NCI-H2107 (cell line): ENCODE measurements at places on chromosomes 11 and 22.

- DNase-seq = no peak
Observed at GRCh38 chr11:128878455-128878854, 11.4 kb upstream of the KCNJ1 start.

- no peak for DNase-seq
Observed at GRCh38 chr11:111555255-111555654, 14.7 kb downstream of the LAYN start.

DNA sequence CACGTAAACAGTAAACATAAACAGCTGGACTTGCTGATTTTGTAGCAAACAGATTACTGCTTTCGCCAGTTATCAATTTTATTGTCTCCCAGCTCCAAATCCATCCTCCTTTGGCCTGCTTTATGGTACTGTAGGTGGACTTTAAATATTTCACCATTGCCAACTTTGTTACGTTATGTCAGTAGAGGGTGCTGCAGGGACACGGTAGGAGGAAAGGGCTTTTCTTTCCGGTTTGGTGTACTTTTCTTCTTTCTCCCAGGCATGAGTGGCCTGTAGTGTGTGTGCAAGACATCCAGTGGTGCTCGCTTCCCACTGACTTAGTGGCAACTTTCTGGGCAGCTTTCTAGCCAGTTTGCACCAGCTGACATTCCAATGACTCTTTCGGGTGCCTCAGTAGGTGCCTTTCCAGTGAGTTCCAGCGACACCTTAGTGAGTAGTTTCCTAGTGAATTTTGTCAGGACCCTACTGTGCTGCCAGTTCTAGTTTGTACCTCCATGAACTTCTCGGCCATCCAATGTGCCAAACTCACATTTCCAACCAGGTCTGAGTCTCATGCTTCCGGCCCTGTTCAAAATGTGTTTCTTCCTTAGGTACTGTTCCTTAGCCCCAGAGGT is 267.6 kb upstream of the TENM4 start:
- DNase-seq = no peak

DNA sequence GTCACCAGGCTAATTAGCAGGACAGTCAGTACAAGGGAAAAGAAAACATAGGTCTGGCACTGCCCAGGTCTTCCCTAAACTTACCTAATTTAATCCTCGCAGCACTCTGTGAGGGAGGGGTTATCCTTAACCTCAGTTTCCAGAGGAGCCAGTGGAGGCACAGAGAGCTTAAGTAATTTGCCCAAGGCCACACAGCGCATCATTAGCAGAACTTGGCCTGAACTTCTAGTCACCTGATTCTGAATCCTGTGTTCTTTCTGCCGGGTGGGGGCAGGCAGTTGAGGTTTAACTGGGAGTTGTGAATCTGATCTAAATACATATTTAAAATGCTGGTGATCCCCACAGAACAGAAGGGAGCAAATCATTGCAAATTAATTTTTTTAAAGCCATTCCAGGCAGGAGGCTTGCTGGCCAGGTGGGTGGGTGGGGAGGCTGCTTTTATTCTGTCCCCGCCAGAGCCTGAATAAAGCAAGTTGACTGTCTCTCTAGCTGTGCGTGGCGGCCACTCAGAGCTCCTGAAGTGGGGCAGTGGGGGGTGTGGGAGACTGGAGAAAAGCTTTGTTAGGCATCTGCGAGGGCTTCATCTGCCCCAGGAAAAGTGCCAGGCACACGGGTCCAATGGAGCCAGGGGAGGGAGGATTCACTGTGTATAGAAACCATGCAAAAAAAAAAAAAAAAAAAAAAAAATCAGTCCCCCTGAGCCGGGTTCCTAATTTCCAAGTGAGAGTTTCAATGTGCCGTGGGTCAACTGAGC is 66.1 kb downstream of the NFAM1 start:
- DNase-seq = no peak

- no peak for DNase-seq
Observed at GRCh38 chr11:103110391-103110790, 1.2 kb downstream of the DYNC2H1 start.

GRCh38 chr11:103637295-103637694 is 399.1 kb upstream of the DDI1 start:
- DNase-seq = no peak

- DNase-seq = no peak
Observed at GRCh38 chr11:36361901-36362391, 65.9 kb downstream of the PRR5L start.

GRCh38 chr11:63557570-63557969 is 5.6 kb downstream of the PLAAT2 start:
- no peak for DNase-seq

GRCh38 chr11:86151174-86152005 is 82.5 kb upstream of the PICALM start:
- DNase-seq = no peak

DNA sequence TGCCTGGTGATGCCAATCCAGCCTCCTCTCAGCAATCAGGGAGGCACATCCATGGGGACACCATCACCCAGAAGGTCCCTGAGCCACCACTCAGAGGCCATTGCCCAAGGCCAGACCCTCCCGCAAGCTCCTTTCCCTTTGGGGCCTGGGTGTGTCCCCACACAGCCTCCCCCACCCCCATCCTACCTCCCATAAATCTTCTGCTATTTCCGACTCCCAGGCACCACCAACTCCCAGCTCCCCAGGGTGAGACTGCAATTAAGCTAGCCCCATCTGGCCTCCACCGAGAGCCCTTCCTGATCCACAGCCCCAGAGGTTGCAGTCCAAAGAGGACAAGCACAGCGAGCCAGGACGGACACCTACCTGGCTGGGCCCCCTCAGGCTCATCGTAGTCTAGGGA is 6.3 kb downstream of the ARHGAP1 start:
- no peak for DNase-seq

DNA sequence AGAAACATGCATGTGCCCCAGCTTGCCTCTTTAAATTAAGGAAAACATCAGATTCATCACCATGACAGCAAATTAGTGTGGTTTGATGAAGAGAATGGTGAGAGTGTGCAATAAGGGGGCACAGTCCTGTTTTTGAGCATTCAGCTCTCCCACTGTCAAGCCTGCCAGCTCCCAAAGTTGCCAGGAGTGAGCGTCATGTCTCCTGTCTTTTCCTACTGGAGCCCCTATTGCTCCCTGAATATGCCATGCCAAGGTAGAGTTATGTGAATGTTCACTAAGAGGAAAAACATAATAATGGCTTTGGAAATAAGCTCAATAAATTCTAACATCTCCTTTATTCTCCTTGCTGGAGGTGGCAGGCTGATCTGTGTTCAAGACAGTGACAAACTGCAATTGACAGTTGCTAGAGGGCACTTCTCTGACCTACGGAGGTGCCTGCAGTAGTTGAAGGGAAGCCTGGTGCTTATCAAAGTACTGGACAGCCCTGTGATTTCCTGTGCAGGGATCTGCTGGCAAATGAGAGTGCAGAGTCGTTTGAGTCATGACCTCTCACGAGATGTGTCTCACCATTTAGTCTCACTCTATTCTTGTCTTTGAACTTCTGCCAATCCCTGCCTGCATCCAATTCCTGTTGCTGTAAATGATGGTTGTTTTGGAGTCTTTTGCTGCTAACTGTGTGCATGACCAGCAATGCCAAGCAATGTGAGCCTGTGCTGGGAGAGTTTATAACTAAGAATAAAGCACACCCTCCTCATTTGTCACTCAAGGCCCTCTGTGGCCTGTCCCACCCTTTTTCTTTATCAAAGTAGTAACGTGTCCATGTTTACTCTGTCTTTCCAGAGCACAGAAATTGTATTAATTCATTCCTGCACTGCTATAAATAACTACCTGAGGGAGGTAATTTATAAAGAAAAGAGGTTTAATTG is 34.8 kb downstream of the MRGPRX2 start:
- no peak for DNase-seq

DNA sequence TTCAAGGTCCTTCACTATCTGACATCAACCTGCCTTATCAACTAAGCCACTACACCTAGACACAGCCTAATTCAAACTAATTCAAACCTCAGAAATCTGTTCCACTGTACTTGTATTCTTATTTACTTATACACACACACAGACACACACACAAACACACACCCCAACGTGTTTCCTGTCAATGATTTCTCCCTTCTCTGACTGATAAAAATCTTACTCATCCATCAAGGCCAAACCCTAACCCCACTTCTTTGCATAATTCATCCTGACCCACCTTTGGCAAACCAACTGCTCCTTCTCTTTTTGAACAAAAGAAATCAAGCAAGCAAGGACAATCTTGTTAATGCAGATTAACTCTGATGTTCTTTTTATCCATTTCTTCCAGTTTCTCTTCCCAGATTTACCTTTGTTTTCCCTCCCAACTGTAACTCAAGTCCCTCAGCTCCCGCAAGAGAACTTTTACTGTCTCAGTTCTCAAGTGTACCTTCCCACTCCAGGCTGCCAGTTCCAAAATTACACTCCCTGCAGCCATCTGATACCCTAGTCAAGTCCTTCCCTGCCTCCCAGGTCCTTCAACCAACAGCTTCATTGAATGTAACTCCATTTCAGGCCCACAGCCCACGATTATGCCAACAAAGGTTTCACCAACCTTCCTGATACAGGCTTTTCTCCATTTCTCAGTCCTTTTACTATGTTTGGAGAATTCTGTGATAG is 78.3 kb downstream of the PAK1 start:
- peak; percentile 8 for DNase-seq

DNA sequence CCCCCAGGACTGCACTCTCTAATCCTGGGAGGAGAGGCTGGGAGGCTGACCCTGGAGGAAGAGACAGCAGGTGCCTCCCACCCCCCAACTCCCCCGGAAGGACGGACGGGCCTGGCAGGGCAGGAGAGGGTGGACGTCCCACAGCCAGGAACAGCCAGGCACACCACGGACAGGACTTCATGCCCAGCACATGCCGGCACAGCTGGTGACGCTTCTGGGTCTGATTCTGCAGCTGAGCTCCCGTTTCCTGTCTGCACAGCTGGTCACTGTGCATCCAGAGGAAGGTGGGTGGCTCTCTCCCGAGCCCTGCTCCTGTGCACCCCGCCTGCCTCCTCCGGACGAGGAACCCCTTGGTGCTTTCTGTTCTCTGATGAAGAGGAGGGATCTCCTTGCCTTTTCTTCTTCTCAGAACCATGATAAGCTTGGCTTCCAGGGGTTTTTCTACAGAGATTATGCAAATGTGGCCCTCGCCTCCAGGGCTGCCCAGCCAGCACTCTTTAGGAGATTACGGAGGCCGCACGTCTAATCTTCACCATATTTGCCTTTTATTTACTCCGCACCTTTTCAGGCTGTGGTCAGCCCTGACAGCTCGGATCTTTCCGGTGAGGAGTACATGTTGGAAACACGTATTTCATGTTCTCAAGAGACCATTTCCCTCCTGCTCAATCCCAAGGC is 1295.8 kb downstream of the BRD1 start:
- no peak for DNase-seq

DNA sequence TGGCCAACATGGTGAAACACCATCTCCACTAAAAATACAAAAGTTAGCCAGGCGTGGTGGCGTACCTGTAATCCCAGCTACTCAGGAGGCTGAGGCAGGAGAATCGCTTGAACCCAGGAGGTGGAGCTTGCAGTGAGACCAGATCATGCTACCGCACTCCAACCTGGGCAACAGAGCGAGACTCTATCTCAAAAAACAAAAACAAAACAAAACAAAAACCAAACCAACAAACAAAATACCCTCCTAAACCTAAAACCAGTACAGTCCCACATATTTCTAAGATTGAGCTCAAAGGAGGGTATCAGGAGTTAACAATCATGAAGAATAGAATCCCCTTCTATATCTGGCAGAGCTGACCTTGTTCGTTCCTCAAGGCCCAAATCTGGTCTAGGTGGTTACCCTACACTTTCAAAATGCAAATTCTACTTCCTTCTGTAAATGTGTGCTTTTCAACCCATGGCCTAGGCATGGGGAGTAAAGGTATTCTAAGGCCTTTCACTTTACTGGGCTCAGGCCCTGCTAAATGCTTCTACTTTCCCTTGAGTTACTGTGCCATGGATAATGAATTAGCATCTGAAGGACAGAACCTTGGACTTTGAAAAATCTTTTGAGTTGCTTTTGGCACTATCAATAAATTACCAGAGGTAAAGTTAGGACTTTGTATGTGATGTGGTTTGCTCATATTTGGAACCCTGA is 10.4 kb upstream of the PPP2R1B start:
- no peak for DNase-seq

- DNase-seq = no peak
Observed at GRCh38 chr22:23715806-23716375, 25.1 kb downstream of the RGL4 start.

GRCh38 chr22:27554106-27554811 is 247.3 kb downstream of the MN1 start:
- no peak for DNase-seq

- no peak for DNase-seq
Observed at GRCh38 chr11:3855808-3856491, 486 bp downstream of the STIM1 start.

GRCh38 chr22:25069758-25070481 is 117.4 kb downstream of the KIAA1671 start:
- no peak for DNase-seq

DNA sequence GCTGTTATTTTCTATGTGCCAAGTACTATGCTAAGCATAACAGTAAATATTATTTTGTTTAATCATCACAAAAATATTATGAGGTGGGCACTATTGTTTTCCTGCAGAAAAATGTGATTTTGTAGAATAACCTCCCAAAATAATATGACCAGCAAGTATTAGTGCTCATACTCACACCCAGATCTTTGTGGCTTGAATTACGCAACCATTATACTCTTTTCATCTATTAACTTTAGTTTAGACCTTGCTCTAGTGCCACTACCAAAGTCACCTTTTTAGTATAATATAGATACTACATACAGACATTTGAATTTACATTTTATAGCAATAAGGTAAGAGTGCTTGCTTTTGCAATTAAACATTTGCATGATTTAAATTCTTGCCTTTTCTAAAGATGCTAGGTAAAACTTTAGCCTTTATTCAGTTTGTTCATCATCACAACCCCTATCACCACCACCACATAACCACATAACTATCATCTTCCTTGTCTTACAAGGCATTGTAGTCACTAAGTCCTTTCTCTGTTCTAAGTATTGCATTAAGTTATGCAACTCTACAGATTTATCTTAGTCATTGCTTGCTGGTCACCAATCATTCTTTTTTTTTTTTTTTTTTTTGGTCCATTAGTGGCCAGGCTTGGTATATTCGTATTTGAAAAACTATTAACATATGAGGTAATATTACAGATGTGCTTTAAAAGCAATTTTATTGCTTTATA is 68.4 kb downstream of the GAS2 start:
- no peak for DNase-seq

GRCh38 chr11:75849894-75850293 is 34.9 kb downstream of the UVRAG start:
- no peak for DNase-seq

DNA sequence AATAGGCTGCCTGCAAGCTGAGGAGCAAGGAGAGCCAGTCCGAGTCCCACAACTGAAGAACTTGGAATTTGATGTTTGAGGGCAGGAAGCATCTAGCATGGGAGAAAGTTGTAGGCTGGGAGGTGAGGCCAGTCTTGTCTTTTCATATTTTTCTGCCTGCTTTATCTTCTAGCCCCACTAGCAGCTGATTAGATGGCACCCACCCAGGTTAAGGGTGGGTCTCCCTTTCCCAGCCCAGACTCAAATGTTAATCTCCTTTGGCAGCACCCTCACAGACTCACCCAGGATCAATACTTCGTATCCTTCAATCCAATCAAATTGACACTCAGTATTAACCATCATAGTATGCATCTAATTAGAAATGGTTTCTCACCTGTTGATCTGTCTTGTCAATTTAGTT is 5.0 kb upstream of the COX8A start:
- no peak for DNase-seq

- no peak for DNase-seq
Observed at GRCh38 chr11:118295815-118296454, 8.6 kb upstream of the CD3E start.

GRCh38 chr11:81135570-81135969 is 1598.1 kb downstream of the FAM181B start:
- no peak for DNase-seq

GRCh38 chr11:47254386-47254785 is 3.4 kb upstream of the NR1H3 start:
- no peak for DNase-seq

- DNase-seq = no peak
Observed at GRCh38 chr11:65340226-65340625, 6.6 kb downstream of the DPF2 start.
